ENCODE measurements at places on chromosomes 4 and X. TPM values are rescaled to one million over a fixed set of nuclear protein-coding genes. Genes with fewer than 3 reads are reported as not detected.

DNA sequence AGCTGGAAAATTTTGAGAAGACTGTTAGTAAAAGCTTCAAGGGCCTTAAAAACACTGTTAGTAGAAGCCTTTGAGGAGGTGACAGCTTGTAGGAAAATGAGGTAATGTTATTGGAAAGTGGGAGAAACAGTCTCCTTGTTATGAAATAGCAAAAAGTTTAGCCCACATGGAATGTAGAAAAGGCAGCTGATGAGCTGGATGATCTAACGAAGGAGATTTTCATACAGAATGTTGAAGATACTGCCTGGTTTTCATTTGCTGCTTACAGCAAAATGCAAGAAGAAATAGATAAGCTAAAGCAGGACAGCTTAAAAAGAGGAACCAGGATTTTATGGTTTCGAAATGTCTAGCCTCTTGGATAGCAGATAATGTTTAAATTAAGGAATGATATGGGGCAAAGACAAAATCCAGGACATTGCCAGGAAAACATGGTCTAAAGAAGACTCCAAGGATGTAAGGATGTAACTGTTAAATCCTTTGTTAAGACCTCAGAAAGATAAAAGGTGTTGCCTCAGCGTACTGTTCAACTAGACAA is 10.2 kb upstream of the STBD1 start:
- H3K4me3 ChIP-seq: no peak overlapping the region
- H3K27me3 ChIP-seq: no peaks in the 10 kb centered on the region
- no peaks in the 10 kb centered on the region for H3K36me3 ChIP-seq

SPANXN5 gene
- not detected for total RNA-seq

TMPRSS11B gene
- not detected for total RNA-seq

SLC2A9 gene
- 11.0 TPM for total RNA-seq

F11 gene
- 0.26 TPM for total RNA-seq

DNA sequence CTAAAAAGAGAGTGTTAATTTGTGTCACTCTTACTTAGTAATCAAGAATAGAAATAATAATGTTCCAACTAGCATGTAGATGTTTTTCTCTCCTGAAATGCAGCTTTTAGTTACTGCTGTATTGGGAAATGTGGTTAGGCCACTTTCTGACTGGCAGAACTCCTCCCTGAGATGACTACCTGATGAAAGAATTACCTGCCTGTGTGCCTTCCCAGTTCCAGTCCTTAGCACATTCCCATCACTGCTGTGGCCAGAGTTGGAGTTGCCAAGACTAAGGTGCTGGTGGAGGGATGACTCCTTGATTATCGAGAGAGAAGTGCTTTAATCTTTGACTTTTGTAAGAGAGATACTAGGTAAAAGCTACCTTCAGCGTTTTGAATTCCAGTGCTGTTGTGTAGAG is 9.5 kb downstream of the GAB1 start:
- H3K4me3 ChIP-seq: no peak overlapping the region
- peaks cover 5% of the 10 kb centered on the region for H3K4me1 ChIP-seq
- peak overlapping the region; percentile 59 for H3K27ac ChIP-seq
- no peak for DNase-seq

DNA sequence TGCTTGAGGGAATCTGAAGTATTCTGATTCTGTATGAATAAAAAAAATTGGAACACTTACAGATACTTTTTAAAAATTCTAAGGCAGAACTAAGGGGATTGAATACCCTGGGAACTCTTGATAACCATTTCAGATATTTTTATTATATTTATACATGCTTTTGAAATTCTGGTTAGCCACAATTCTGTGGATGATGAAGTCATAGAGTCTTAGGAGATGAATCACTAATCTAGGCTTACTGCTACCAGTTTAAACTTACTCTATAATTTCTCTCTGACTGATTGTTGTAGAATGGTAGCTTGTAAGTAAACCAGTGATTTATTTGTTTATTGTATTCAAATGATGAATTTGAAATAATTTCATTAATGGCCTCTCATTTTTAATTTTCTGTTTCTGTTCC is 11.4 kb upstream of the SLAIN2 start:
- no peaks in the 10 kb centered on the region for H3K27me3 ChIP-seq
- DNase-seq: no peak
- peaks cover 3% of the 10 kb centered on the region for H3K4me1 ChIP-seq
- no peaks in the 10 kb centered on the region for H3K36me3 ChIP-seq
- no peak overlapping the region for H3K27ac ChIP-seq

GRCh38 chr4:77201857-77202256 is 44.9 kb downstream of the CCNG2 start:
- no peak overlapping the region for H3K4me3 ChIP-seq
- H3K27ac ChIP-seq: no peak overlapping the region
- no peaks in the 10 kb centered on the region for H3K36me3 ChIP-seq
- H3K4me1 ChIP-seq: no peaks in the 10 kb centered on the region

- H3K4me3 ChIP-seq: no peak overlapping the region
- H3K27me3 ChIP-seq: no peaks in the 10 kb centered on the region
- no peaks in the 10 kb centered on the region for H3K36me3 ChIP-seq
- H3K4me1 ChIP-seq: peaks cover 10% of the 10 kb centered on the region
- H3K27ac ChIP-seq: no peak overlapping the region
- DNase-seq: no peak
These were observed 177.4 kb upstream of the SCML1 start for GRCh38 chrX:17559728-17560379.

- peaks cover 1% of the 10 kb centered on the region for H3K36me3 ChIP-seq
- no peaks in the 10 kb centered on the region for H3K4me1 ChIP-seq
- H3K27ac ChIP-seq: no peak overlapping the region
- H3K27me3 ChIP-seq: no peaks in the 10 kb centered on the region
- no peak overlapping the region for H3K4me3 ChIP-seq
These were observed 24.6 kb downstream of the HERC5 start for GRCh38 chr4:88481537-88481936.

CT45A10 gene
- not detected for total RNA-seq

DNA sequence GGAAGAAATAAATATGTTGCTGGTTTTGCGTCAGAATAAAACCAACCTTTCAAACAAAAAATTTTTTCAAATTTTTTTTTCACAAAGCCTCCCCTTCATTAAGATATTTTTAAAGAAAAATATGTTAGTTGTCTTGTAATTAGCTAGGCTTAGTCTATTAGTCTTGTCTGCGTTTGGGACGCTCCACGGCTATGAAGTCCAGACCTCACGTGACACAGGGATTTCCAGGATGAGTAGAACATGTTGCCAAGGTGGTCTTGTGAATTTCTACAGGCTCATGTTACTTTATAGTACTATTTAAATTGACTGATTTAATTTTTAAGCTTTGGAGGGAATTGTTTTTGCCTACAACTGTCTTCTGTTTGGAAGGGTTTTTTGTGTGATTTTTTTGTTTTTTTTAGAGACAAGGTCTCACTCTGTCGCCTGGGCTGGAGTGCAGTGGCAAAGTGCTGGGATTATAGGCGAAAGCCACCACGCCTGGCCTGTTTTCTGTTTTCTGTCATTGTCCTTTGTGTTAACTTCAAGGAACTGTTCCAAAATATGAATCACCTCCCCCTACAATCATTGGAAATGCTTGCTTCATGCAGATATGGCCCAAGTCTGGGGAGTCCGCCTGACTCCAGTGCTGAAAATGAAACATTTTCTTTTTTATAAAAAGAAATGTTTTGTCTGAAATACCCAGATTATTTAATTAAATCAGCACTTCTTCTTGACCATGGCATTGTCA is 26.2 kb downstream of the TMEM144 start:
- no peaks in the 10 kb centered on the region for H3K27me3 ChIP-seq
- H3K36me3 ChIP-seq: no peaks in the 10 kb centered on the region
- no peaks in the 10 kb centered on the region for H3K4me1 ChIP-seq
- no peak for DNase-seq

DNA sequence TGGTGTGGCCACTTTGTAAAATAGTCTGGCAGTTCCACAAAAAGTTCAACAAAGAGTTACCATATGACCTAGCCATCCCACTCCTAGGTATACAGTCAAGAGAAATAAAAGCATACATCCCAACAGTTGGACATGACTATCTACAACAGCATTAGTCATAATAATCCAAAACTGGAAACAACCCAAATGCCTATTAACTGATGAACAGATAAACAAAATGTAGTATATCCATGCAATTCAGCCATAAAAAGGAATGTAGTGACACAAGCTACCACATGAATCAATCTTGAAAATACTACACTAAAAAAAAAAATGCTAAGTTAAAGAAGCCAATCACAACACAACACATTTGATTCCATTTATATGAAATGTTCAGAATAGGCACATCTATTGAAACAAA is 16.1 kb downstream of the MED14 start:
- no peaks in the 10 kb centered on the region for H3K27me3 ChIP-seq
- no peaks in the 10 kb centered on the region for H3K4me1 ChIP-seq
- no peak overlapping the region for H3K27ac ChIP-seq
- no peaks in the 10 kb centered on the region for H3K36me3 ChIP-seq

DNA sequence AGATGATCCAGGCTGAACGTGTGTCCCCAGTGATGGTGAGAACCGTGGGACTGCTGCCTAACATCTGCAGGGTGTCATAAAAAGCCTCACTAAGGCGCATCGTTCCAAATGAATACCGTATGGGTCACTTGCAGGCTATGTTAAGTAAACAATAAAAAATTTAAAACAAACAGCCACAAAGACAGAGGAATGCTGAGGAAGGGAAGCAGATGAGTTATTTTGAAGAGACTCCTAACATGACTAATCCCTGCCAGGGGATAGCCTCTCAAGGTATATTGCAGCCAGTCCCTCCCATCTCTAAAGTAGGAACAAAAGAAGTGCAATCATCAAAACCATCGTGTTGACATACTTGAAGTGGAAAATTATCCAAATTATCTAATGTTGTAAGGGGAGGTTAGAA is 83.8 kb downstream of the UNC5C start:
- no peaks in the 10 kb centered on the region for H3K36me3 ChIP-seq
- no peaks in the 10 kb centered on the region for H3K27me3 ChIP-seq
- H3K4me3 ChIP-seq: no peak overlapping the region
- H3K4me1 ChIP-seq: no peaks in the 10 kb centered on the region
- no peak overlapping the region for H3K27ac ChIP-seq

- no peaks in the 10 kb centered on the region for H3K36me3 ChIP-seq
- no peaks in the 10 kb centered on the region for H3K27me3 ChIP-seq
- no peak overlapping the region for H3K4me3 ChIP-seq
These were observed 36.6 kb downstream of the CCNG2 start for GRCh38 chr4:77193511-77194102.

RXFP1 gene
- 0.36 TPM for total RNA-seq

GRCh38 chrX:9555354-9555753 is 90.5 kb downstream of the TBL1X start:
- no peak overlapping the region for H3K4me3 ChIP-seq
- no peaks in the 10 kb centered on the region for H3K36me3 ChIP-seq
- no peak overlapping the region for H3K27ac ChIP-seq
- H3K27me3 ChIP-seq: no peaks in the 10 kb centered on the region
- H3K4me1 ChIP-seq: peaks cover 2% of the 10 kb centered on the region
- DNase-seq: no peak

DNA sequence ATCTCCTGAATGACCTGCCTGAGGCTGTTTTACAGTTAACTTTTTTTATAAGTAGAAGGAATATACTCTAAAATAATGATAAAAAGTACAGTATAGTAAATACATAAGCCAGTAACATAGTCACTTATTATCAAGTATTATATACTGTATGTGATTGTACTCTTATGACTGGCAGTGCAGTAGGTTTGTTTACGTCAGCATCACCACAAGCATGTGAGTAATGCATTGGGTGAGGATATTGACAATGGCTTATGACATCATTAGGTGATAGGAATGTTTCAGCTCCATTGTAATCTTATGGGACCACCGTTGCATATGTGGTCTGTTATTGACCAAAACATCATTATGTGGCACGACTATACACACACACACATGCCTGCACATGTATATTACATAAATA is 20.5 kb downstream of the NUDT9 start:
- no peak for DNase-seq
- no peaks in the 10 kb centered on the region for H3K36me3 ChIP-seq
- H3K4me3 ChIP-seq: no peak overlapping the region
- H3K27ac ChIP-seq: no peak overlapping the region

DNA sequence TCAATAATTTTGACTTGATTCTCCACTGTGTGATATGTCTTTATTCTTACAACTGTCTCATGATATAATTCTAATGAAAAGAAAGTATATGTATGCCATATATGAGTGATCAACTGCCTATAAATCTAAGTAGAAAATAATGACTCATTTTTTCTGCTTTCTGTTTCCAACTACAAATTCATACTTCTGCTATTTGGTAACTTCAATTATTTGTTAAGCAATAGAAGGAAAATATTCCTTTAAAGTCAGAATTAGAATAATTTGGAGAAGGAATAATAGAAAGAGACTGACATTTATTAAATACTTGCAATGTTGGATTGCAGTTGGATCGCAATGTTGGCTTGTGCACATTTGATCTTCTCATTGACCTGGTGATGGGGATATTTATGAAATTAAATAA is 204.2 kb upstream of the PACRGL start:
- no peak overlapping the region for H3K27ac ChIP-seq
- H3K4me1 ChIP-seq: no peaks in the 10 kb centered on the region
- no peak for DNase-seq
- H3K27me3 ChIP-seq: no peaks in the 10 kb centered on the region
- no peaks in the 10 kb centered on the region for H3K36me3 ChIP-seq

DNA sequence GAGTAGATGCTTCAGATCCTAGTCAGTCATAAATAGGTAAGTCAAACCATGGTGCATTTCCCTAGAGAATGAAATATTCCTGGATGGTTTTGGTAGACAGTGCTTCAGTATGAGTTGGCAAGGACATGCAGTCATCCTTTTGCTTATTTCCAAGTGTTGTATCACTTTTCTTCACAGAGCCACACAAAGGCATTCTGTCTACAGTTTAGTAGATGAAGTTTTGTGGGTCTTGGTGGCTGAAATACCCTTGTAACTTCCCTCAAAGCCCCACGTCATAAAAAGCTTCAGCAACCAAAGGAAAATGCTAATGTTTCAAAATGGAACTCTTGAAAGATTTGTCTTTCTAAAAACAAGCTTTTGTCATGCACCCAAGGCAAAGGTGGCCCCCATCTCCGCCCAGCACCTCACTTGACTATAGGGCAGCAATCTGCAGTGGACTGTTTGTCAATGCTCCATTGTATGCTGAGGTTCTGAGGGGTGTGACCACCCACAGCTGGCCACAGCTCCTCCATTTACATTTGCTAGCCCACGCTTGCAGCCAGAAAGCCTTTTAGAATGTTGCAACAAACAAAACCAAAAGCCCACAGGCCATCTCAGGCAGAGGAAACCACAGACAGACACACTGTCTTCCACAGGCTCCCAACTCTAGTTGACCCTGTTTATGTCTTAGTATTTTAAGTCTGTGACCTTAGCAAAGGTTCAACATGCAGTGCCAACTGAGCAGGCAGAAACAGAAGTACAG is 87.1 kb upstream of the FAM9C start:
- DNase-seq: no peak
- no peaks in the 10 kb centered on the region for H3K36me3 ChIP-seq
- no peaks in the 10 kb centered on the region for H3K27me3 ChIP-seq
- H3K4me3 ChIP-seq: no peak overlapping the region

NEUROG2 gene
- total RNA-seq: not detected

GRCh38 chrX:155632431-155633100 is 19.8 kb upstream of the TMLHE start:
- no peak overlapping the region for H3K4me3 ChIP-seq
- DNase-seq: no peak
- H3K36me3 ChIP-seq: no peaks in the 10 kb centered on the region
- no peaks in the 10 kb centered on the region for H3K4me1 ChIP-seq

Data from aorta (tissue), 5 donors.